T-helper 17 cell (primary cell): ENCODE measurements at places on chromosomes 12 and 14.
A peak's percentile ranks its signal among the peaks of the same experiment; 100 is the strongest.

DNA sequence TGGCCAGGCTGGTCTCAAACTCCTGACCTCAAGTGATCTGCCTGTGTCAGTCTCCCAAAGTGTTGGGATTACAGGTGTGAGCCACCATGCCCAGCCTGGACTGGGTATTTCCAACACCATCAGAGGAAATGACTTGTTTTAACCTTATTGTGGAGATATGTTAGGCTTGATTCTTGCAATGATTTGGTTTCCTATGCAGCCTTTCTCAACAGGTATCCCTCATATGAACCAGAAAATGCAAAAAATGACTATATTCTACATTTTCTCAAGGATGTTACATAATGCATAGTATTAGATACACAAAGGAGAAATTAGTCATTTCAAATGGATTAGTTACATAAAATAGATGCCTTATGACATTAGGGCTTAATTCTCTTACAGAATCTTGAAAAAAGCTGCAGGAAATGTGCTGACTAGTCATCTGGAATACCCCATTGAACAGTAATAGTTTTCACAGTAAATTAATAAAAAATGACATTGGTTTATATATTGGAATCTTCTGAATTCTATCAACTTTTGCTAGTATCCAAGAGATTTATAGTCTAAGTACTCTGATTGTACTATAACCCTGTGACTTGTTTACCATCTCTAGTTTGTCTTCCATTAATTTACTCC, 132.6 kb downstream of the INSM2 start:
- no peak overlapping the region for H3K4me3 ChIP-seq
- peaks cover 2% of the 10 kb centered on the region for H3K4me1 ChIP-seq
- DNase-seq: no peak

- peaks cover 52% of the 10 kb centered on the region for H3K4me1 ChIP-seq
- no peaks in the 10 kb centered on the region for H3K27me3 ChIP-seq
- no peaks in the 10 kb centered on the region for H3K36me3 ChIP-seq
- no peak for DNase-seq
- H3K27ac ChIP-seq: peak overlapping the region; percentile 100
Observed at GRCh38 chr12:91874086-91874865, 271.4 kb downstream of the BTG1 start.

- DNase-seq: no peak
- no peaks in the 10 kb centered on the region for H3K4me1 ChIP-seq
- H3K4me3 ChIP-seq: no peak overlapping the region
- no peaks in the 10 kb centered on the region for H3K36me3 ChIP-seq
Observed at GRCh38 chr12:118827606-118828005, 153.7 kb upstream of the SRRM4 start.

- H3K27me3 ChIP-seq: peaks cover 76% of the 10 kb centered on the region
- DNase-seq: no peak
- H3K27ac ChIP-seq: no peak overlapping the region
- no peak overlapping the region for H3K4me3 ChIP-seq
Observed at GRCh38 chr14:103282932-103283331, 51.1 kb upstream of the EIF5 start.

- peak overlapping the region; percentile 54 for H3K4me3 ChIP-seq
- peak; percentile 5 for DNase-seq
- no peaks in the 10 kb centered on the region for H3K27me3 ChIP-seq
Observed at GRCh38 chr12:116916714-116917114, 6.0 kb downstream of the FBXW8 start.

GRCh38 chr12:106033161-106033675, 105.5 kb downstream of the NUAK1 start:
- peaks cover 2% of the 10 kb centered on the region for H3K27me3 ChIP-seq
- H3K4me3 ChIP-seq: no peak overlapping the region
- no peak for DNase-seq
- H3K4me1 ChIP-seq: no peaks in the 10 kb centered on the region
- H3K36me3 ChIP-seq: no peaks in the 10 kb centered on the region
- H3K27ac ChIP-seq: no peak overlapping the region

DNA sequence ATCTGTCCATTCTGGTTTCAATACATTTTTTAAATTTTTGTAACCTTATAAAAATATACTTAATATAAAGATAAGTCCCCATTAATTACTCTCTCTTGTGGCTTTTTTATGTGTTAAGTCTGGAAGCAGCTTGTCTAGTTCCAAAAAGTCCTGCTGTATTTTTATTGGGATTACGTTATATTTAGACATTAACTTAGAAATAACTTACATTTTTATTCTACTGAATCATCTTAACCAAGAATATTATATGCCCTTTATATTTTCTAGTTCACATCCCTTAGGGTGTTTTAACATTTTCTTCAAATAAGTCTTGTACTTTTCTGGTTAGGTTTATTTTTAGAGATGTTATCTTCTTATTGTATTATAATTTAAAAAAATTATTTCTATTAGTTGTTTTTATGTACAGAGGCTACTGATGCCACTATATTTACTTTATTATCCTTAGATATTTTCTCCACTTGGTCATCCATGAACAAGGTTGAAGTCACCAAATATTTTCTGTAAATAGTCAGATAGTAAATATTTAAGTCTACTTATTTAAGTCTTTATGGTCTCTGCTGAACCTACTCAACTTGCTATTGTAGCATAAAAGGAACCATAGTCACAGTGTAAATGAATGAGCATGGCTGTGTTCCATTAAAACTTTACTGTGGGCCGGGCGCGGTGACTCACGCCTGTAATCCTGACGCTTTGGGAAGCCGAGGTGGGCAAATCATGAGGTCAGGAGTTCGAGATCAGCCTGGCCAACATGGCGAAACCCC, 132.4 kb upstream of the NEDD1 start:
- no peak for DNase-seq
- peaks cover 5% of the 10 kb centered on the region for H3K27me3 ChIP-seq
- no peak overlapping the region for H3K4me3 ChIP-seq
- no peak overlapping the region for H3K27ac ChIP-seq

DNA sequence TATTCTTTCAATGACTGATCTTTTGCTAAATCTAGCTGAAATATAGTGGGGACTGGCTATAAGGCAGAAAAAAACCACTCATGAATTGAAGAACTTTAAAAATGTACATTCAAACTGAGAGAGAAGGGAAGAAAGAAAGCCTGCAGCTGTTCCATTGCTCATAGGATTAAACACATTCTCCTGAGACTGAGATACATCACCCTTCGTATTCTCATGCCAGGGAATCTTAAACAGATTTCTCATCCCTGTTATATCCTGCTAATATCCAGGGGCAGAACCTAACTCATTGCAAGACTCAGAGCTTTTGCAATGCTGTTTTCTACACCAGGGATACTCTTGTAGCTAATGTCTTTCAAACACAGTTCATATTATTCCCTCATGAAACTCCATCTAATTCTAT, 67.2 kb upstream of the ACSS3 start:
- H3K4me3 ChIP-seq: no peak overlapping the region
- no peaks in the 10 kb centered on the region for H3K36me3 ChIP-seq
- no peaks in the 10 kb centered on the region for H3K27me3 ChIP-seq
- no peak overlapping the region for H3K27ac ChIP-seq
- DNase-seq: no peak

DNA sequence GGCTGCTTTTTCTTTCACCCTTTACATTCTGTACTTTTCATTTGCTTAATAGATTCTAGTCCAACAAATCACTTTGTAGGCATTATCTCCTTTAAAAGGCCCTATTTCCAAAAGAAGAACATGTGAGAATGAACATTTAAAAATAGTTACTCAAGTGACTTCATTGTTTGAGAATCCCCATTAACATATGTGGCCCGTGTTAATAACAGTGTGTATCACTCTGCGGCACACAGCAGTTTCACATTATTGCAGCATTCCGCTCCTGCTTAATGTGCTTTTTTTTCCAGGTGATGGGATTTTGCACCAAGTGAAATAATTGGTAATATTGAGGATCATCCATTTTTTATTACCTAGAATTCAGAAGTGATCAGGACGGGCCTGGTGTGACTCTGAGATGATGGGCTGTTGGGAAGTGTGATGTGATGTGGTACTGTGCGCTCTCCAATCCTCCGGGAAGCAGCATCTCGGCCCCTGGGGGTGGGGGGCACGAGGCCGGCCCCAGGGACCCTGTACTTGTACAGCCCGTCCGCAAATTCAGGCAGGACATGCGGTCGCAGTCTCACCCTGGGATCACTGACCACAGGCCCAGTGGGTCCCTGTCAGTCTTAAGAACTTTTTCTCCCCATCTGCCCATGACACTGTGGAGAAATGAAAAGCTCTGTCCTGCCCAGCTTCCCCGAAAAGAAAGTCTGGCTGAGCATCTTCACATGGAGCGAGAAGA, 32.9 kb downstream of the SLC15A4 start:
- no peaks in the 10 kb centered on the region for H3K27me3 ChIP-seq
- no peak for DNase-seq
- no peak overlapping the region for H3K4me3 ChIP-seq
- peaks cover 4% of the 10 kb centered on the region for H3K36me3 ChIP-seq

DNA sequence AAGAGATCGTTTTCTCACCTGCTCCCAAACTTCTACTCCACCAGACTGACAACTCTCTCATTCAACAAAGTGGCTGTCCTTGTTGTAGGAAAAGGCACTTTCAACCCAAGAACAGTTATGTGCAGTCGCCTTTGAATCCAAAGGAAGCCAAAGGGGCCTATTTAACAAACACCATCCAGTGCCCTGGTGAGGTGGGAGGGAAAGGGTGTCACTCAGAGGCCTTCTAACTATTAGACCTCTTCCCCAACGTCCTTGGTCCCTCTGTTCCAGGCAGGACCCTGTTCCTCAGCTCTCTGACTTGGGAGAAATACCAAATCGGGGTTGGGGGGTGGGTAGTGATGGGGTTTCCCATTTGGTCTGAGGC, 3.2 kb downstream of the SIX4 start:
- no peak for DNase-seq
- H3K36me3 ChIP-seq: peaks cover 2% of the 10 kb centered on the region
- H3K4me1 ChIP-seq: peaks cover 22% of the 10 kb centered on the region
- peaks cover 59% of the 10 kb centered on the region for H3K27me3 ChIP-seq
- H3K27ac ChIP-seq: no peak overlapping the region
- H3K4me3 ChIP-seq: peak overlapping the region; percentile 79

DNA sequence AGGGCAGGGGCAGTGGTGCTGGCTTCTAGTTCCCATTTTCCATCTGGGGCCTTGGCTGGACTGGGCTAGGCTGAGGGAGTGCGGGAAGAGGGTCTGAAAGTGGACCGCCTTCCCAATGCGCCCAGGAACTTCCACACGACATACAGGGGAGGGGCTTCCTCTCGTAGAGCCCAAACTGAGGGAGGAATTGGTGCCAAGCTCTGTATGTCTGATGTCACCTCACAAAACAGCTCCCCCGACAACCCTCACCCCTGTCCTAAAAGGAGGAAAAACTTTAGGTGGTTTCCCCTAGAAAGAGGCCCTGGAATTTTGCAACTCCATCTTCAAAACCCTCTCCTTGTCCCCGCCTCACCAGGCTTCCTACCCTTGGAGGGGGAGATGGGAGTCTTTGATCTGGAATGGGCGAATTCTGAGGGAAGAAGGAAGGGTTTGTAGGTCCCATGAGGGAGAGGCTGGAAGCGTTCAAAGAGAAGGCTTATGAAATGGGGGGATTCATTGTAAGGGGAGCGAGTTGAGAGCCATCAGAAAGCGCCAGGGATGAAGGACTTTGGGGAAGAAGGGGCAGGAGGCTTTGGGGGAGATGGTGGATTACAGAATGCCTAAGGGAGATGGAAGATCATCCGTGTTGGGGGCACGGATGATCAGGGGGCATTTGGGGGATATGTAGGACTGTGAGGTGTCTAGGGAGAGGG, 844 bp downstream of the GLTP start:
- H3K27me3 ChIP-seq: no peaks in the 10 kb centered on the region
- H3K27ac ChIP-seq: peak overlapping the region; percentile 93
- H3K4me3 ChIP-seq: peak overlapping the region; percentile 98
- peaks cover 48% of the 10 kb centered on the region for H3K4me1 ChIP-seq
- H3K36me3 ChIP-seq: peaks cover 5% of the 10 kb centered on the region
- no peak for DNase-seq

DNA sequence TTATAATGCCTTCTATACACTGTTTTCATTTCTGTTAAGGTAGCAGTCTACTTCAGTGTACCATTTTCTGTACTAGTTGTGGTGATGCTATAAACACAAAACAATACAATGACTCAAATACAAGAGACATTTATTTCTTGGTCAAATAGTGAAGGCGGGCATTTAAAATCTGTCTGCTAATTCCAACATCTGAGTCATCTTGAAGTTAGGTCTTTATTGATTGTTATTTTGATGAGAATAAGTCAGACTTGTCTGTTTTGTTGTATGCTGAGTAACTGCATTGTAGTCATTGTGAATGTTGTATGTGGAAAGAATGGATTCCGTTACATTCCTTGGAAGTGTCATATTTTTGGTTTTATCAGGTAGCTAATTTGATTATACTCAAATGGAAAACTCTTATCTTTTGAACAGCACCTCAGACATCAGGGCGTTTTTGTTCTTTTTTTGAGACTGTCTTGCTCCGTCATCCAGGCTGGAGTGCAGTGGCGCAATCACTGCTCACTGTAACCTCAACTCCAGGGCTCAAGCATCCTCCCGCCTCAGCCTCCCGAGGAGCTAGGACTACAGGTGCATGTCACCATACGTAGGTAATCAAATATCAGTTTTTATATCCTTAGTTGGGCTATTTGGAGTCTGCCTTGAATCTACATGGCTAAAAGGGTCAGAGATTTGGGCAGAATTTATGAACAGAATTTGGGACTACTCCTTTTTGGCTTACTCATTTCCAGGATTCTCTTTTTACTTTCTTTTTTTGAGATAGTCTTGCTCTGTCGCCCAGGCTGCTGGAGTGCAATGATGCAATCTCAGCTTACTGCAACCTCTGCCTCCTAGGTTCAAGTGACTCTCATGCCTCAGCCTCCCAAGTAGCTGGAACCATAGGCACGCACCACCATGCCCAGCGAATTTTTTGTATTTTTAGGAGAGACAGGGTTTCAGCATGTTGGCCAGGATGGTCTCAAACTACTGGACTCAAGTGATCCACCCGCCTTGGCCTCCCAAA, 56.8 kb downstream of the PAPLN start:
- H3K27me3 ChIP-seq: no peaks in the 10 kb centered on the region
- H3K4me1 ChIP-seq: peaks cover 10% of the 10 kb centered on the region
- H3K27ac ChIP-seq: no peak overlapping the region
- no peak overlapping the region for H3K4me3 ChIP-seq
- peaks cover 4% of the 10 kb centered on the region for H3K36me3 ChIP-seq

- no peak overlapping the region for H3K27ac ChIP-seq
- no peak for DNase-seq
- H3K4me3 ChIP-seq: no peak overlapping the region
- no peaks in the 10 kb centered on the region for H3K36me3 ChIP-seq
Observed at GRCh38 chr12:97685360-97685759, 222.8 kb downstream of the RMST start.

- H3K27ac ChIP-seq: no peak overlapping the region
- H3K36me3 ChIP-seq: no peaks in the 10 kb centered on the region
- H3K27me3 ChIP-seq: no peaks in the 10 kb centered on the region
- H3K4me3 ChIP-seq: no peak overlapping the region
- DNase-seq: no peak
Observed at GRCh38 chr14:90644882-90645281, 171.3 kb downstream of the TTC7B start.
